ENCODE measurements at places on chromosomes 2 and 18.

GRCh38 chr2:168726375-168726774 is 76.1 kb upstream of the NOSTRIN start:
- DNase-seq = no peak

DNA sequence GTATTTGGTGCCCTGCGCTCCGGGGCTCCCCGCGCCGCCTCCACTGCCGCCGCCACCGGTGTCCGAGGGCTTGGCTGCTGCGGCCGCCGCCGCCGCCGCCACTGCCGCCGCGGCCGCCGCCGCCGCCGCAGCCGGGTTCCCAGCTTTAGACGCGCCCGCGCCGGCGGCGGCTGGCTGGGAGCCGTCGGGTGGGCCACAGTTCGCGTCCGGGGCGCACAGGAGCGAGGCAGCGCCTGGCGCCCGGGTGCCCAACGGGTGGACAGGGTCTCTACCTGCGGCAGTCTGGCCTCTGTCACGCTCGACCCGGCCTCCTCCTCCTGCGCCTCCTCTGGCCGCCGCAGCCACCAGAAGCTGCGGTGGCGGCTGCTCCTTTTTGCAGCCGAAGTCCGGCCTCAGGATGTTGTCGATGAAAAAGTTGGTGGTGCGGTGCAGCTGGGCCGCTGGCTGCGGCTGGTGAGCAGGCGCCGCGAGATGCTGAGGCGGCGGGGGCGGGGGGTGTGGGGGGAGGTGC is 951 bp downstream of the EN1 start:
- no peak for DNase-seq

DNA sequence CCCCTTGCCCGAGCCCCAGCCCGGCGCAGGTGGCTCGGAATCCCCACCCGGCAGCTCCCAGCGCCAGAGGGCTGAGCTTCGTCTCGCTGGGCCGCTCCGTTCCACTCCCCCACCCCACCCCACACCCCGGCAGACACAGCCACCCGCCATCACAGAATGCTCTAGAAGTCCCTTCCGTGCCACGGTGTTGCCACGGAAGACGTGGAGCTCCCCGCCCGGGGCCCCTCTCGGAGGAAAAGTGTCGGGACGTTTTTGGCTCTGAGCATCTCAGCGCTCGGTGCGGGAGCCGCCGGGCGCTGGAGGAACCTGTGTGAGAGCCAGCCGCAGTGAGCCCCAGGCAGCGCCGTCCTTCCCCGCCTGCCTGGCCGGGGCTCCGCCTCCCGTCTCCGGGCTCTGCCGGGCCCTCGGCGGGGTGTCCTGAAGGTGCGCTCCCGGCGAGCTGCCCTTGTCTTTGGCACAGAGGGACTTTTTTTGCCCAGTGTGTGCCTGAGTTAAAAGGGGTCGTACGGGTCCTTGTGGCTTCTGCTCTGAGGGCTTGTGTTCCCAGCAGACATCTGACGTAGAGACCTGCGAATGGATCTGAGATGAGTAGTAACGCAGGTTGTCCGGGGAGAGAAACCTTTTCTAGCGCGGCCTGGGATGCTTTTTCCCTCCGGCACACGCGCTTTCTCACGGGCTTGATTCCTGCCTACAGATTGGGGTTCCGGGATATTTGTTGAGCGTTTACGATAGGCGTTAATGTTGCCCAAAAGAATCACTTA is 1.8 kb downstream of the ZCCHC2 start:
- DNase-seq = peak; percentile 28

- peak; percentile 48 for DNase-seq
Observed at GRCh38 chr2:66495788-66496640, 61.1 kb downstream of the MEIS1 start.

- DNase-seq = no peak
Observed at GRCh38 chr2:175950512-175950911, 51.6 kb downstream of the LNPK start.

GRCh38 chr2:30149513-30149912 is 2.7 kb downstream of the YPEL5 start:
- DNase-seq = no peak

DNA sequence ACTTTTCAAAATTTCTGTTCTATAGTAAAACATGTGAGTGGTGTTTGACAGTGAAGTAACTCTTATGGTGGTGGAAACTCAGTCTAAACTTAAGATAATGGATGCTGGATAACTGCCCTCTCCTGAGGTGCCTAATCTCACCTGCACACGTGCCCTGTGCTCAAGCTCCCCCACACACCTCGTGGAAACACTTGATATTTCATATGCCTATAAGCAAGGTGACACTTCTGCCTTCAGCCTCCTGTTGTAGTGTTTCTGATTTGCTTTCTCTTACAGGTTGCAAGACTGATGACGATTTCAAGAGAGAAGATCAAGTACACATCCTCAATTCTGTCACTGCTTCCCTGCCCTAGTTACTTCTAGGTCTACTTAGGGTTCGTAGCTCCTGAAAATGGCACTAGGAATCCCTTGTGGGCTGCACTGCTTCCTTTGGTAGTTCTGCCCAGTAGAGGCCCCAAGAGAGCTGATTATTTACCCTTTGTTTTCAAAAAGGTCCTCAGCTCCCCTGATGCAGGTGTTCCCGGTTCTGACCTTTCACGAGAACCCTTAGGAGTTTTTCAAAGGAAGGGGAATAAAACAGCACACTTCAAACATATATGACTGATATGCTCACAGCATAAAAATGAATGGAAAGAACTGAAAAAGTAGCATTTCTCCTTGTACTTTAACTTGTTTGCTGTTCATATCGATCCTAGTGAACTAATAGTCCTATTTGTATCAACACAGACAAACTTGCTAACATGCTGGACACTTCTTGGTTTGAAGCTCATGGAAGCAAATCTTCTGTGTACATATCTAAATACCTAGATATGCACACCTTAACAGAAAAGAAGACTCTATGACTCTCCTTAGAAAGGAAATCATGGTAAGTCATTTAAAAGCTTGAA is 6.7 kb downstream of the CAVIN2 start:
- no peak for DNase-seq

- peak; percentile 70 for DNase-seq
Observed at GRCh38 chr2:46847185-46847710, 68.4 kb downstream of the MCFD2 start.

GRCh38 chr2:203018181-203018580 is 3.5 kb downstream of the NBEAL1 start:
- DNase-seq = no peak

DNA sequence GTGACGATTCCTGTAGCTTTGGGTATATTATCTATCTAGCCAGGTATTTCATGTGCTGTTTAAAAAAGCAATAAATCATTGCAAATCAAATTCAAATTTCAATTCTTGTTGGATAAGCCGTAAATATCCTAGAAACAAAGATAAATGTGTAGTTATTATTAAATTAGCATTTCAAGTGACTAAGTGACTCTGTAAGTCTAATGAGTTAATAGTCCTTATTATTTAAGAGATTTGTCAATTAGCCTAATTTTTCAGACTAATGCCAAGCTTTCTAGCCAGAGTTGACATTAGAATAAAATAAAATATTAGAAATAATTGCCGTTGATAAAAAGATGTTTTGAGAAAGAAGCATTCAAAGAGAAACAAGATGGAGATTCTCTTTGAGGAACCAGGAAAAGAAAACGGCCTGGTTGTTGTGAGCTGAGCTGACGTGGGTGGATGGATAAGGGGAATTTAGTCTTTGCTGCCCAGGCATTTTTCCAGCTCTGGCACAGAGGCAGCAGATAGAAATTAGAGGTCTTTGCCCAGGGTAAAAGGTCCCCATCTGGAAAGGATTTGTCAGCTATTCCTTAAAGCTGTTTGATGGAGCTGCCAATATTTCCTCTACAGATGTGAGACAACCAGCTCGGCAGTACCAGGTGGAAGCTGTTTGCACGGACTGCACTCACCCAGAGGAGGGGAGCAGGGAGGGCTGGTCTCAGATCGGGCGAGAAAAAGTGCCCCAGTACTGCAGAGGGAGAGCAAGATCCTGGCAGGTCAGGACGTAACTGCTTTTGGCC is 117.3 kb upstream of the SEC11C start:
- DNase-seq = no peak

DNA sequence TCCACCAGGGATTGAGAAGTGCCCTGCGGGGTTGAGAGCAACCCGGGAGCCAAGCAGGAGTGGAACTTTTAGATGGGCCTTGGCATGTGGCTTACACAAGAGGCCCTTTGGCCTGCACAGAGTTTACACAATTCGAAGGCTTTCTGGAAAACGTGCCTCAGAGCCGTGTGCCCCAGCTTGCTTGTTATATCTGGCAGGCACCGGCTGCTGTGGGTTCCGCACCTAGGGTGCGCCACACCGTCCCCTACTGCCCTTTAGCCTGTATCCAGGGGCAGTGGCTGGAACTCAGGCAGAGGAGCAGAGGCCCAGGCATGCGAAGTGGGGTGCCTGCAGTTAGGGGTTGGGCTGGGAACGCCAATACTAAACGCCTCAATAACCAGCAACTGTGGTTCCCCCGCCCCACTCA is 32.9 kb upstream of the EDAR start:
- no peak for DNase-seq

GRCh38 chr2:212193056-212193455 is 345.5 kb downstream of the ERBB4 start:
- DNase-seq = no peak

- DNase-seq = no peak
Observed at GRCh38 chr2:239731998-239732665, 293.0 kb downstream of the NDUFA10 start.

GRCh38 chr2:145623136-145623535 is 1103.2 kb upstream of the ZEB2 start:
- DNase-seq = peak; percentile 50

DNA sequence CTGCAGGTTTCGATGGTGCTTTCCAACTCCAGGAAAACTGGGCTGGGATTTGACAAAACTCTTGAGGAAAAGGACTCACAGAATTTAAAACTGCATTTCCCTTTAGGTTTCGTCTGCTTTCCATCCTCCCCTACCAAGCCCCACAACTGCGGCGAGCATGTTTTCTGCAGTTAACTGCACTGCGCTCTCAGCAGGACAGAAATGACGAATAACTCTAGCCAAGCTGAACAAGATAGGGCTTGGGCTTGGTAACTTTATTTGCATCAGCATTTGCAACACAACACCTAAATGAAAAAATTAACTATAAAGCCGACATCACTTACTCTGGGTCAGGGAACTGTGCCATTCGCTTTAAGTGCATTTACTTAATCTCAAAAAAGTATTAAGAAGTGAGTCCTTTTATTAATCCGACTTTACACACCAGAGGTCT is 669 bp upstream of the PIKFYVE start:
- peak; percentile 61 for DNase-seq

DNA sequence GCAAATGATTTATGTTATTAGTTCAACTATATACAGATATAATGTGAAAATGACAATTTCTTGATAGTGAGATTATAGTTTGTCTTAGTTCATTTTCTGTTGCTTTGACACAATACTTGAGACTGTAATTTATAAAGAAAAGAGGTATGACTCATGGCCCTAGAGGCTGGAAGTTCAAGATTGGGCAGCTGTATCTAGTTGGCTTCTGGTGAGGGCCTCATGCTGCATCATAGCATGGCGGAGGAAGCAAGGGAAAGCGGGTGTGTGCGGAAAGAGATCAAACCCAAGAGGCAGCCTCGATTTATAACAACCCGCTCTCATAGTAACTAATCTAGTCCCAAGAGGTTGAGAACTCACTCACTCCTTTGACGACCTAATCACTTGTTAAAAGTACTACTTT is 11.4 kb downstream of the PLEKHA3 start:
- no peak for DNase-seq

DNA sequence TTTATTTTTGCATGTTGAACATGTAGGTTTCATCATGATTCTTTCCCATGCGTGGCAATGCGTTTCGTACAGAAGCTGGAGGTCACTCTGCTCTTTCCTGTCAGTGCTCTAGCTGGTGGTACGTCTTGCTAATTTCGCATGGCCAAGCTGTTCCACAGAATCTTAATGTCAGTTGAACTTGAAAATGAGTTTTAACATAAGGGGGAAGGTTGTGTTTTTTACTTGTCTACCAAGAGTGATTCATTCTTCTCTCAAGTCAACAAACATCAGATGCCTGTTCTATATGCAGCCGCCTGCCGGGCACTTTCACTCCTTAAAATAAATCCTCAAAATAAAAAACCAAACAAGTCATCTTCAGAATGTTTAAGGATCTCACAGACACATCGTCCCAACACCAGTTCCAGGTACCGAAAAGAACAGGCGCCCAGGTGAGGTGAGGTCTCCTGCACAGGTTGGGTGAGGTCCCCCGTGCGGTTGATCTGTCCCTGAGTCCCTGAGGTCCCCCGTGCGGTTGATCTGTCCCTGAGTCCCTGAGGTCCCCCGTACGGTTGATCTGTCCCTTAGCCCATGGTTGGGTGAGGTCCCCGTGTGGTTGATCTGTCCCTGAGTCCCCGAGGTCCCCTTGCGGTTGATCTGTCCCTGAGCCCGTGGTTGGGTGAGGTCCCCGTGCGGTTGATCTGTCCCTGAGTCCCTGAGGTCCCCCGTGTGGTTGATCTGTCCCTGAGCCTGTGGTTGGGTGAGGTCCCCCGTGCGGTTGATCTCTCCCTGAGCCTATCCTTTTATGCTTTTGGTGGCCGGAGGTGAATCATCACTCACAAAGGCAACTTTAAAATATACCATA is 57.0 kb upstream of the KCNG2 start:
- DNase-seq = no peak
